ENCODE measurements at places on chromosomes 13 and 19.

GRCh38 chr19:18017275-18018083 is 9.5 kb downstream of the ARRDC2 start:
- no peak for DNase-seq

GRCh38 chr13:50552424-50552966 is 291.0 kb downstream of the DLEU7 start:
- DNase-seq = no peak

DNA sequence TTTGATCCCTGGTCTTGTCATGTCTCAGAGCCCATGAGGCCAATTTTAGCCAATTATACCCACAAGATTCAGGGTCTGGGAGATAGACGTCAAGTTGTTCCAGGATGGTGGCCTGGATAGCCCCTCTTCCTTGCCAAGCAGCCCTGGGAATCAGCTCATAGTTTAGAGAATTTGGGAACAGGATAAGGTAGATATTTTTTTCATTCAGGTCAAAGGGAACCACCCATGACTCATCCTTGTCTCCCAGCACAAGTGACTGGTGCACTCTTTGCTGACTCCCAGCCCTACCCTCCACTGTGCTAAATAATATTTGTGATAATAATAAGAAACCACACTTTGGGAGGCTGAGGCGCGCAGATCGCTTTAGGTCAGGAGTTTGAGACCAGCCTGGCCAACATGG is 17.1 kb upstream of the S1PR4 start:
- no peak for DNase-seq

GRCh38 chr19:4115050-4115817 is 8.7 kb downstream of the MAP2K2 start:
- DNase-seq = no peak

GRCh38 chr13:61162636-61163035 is 253.0 kb downstream of the PCDH20 start:
- DNase-seq = no peak

DNA sequence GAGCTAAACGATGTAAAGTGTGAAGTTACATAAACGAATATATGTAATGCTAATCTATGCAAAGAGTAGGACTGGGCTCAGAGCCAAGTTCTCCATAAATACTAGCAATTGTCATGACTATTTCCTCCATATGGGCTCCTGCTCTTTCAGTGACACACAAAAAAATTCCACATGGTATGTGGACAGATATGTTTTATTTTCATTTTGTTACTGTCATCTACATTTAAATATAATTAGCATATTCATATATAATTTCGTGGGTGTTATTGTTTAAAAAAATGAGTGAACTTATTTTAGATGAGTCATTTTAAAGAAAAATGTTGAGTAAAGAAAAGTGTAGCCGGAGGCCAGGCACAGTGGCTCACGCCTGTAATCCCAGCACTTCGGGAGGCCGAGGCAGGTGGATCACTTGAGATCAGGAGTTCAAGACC is 5.0 kb upstream of the IGSF23 start:
- no peak for DNase-seq

DNA sequence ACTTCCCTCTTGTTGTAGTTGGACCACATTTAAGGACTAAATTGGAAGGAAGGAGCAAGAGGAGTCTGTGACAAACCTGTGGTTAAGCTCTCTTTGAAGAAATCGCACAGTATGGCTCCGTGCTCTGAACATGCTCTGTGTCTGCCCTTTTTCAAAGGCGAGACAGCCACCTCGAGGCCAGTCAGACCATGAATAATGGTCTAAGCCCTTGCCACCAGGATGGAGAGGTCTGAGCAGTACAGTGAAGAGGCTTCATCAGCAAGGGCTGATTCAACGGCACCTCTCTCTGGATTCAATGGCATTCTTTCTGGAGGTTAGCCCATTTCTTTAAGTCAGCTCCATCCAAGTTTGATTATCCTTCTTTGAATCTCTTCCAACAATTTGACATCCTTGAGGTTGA is 30.9 kb downstream of the FAM216B start:
- DNase-seq = no peak

DNA sequence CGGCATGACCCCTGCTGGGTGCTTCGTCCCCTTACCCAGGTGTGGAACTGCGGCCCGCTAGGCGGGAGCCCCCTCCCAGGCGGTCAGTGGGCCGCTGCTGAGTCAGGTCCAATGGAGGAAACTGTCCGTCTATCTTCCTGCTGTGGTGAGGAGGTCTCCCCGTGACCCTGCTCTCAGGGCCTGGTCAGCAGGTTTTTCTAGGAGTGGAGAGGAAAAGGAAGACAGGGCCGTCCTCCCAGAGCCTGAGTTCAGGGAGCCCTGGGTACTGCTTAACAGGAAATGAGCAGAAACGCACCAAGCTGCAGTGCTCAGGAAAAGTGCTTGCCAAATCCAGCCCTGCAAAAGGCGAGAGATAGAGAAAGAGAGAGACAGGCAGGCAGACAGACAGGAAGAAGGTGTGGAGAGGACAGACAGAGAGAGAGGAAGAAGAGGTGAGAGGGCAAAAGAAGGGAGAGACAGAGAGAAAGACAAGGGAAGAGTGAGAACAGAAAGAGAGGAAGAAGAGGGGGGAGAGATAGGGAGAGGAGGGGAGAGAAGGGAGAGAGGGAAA is 10.3 kb downstream of the SH3GL1 start:
- no peak for DNase-seq

- no peak for DNase-seq
Measured at GRCh38 chr19:29665826-29666577, 741 bp downstream of the PLEKHF1 start.

GRCh38 chr13:114010401-114011101 is 36.7 kb upstream of the C13orf46 start:
- DNase-seq = no peak

DNA sequence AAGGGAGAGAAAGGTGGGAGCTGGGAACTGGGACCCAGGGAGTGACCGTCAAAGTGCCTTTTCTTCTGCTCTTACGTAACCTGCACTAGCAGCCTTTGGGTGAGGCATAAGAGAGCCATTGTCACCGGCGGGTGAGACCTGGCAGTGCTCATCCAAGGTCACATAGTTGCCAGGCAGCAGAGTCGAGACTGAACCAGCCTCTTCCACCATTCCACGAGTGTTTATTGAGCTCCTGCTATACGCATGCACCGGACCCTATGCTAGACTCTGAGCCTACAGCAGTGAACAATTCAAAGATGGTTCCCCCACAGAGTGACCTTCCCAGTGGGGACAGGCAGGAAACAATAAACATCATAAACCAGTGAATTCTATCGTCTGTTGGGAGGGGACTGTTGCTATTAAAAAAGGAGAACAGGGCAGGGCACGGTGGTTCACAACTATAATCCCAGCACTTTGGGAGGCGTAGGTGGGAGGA is 18.6 kb upstream of the STRN4 start:
- DNase-seq = no peak

DNA sequence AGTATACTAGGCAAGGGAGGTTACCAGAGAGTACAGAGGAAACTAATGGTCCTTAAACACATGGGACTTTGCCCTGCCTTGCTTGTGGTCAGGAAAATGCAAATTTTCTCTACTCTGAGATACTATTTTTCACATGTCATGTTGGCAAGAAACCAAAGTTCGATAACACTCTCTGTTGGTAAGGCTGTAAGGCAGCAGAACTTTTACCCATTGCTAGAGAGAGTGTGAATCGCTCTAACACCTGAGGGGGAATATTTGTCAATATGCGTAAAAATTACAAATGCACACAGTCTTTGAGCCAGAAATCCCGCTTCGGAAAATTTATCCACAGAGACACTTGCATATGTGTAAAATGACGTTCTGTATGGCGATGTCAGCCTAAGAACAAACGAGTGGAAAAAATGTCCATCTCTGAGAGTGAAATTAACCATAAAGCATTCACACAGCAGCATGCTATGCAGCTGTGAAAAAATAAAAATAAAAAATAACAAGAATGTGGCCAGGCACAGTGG is 9.5 kb upstream of the RFX1 start:
- DNase-seq = no peak

DNA sequence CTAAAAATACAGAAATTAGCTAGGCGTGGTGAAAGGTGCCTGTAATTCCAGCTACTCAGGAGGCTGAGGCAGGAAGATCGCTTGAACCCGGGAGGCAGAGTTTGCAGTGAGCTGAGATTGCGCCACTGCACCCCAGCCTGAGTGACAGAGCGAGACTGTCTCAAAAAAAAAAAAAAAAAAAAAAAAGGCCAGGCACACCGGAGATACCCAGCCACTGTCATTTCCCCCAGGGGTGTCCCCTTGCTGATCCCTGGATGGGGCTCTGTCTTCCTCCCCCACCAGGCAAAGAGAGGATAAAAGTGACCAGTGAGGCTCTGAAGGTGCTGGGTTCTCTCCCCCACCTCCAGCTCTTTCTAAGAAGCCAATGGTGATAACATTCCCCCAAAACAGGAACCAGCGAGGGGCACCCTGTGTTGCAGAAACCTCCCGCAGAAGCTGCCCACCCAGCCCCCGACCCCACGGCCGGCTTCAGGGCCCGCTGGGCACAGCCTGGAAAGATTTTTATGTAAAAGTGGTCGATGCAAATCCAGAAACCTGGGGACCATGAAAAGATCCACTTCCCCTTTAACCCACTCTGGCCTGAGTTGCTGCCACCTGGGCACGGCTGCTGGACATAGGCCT is 61.4 kb upstream of the KLF2 start:
- DNase-seq = no peak

- no peak for DNase-seq
Measured at GRCh38 chr19:15587663-15588062, 27.4 kb upstream of the CYP4F8 start.

Data from NT2/D1 (cell line).